Memory B cell (primary cell): ENCODE measurements at places on chromosomes 5 and 9.

GRCh38 chr9:115118879-115119218, 892 bp upstream of the TNC start:
- no peak for DNase-seq

DNA sequence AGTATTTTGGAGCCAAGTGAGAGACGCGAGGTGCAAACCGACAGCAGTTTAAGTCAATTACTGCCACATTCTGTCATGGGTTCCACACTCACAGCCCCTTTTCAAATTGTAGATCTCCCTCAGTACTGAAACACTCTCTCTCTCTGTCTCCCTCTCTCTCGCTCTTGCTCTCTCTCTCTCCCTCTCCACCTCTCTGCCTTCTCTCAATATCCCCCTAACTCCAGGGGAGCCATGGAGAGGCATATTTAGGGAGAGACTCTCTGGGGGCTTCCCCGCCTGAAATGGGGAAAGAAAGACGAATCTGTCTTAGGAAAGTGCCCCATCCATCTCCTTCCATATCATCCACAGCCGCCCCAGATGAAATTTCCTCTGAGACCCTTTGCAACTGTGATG, 1.6 kb downstream of the BRINP1 start:
- no peak for DNase-seq

- DNase-seq, result no peak
These were observed 15.7 kb downstream of the TTC23L start for GRCh38 chr5:34854459-34855174.

DNA sequence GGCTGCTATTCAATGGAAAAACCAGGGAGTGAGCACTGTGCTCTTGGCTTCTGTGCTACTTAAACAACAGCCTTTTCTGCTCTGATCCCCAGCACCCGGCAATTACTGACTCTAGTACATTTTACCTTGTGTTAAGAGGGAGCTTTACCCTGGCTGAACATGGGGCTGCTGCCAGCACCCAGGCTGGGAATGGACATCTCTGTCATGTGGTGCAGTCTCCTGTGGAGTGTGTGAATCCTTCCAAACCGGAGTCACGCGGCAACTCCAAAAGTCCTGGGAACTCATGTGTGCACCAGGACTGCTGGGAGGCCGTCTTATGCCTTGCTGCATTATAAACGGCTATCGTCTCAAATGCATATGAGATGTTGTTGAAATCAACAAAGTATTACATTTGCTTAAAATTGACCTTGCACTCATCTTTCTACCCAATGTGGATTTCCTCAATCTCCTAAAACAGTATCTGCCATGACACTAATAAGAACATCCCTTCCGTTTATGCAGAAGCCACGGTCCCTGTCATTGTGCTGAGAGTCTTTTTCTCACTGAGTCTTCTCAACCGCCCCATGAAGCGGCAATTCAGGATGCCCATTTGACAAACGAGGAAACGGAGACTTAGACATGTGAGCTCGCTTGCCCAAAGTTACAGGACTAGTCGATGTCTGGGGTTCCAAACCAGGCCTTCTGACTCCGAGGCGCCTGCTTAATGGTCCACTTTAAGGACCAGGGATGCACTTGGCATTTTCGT, 884 bp upstream of the GSN start:
- no peak for DNase-seq

DNA sequence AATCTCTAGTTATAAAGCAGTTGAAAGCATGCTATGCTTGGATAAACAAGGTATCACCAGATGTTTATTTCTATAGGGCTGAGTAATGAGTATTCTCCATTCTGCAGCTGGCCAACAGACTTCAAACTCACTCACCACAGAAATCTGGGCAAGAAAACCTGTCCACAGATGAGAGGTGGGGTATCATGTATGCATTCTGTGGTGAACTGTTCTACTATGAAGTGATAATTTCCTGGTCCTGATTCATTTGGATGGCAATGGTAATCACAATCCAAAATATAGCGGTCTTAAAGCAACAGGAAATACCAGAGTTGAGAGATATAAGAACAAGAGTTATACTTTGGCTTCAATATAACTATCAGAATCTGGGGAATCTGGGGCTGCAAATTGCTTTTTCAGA, 65.9 kb upstream of the EFNA5 start:
- DNase-seq, result no peak
